Omental fat pad (tissue), 4 donors: ENCODE measurements at places on chromosomes 3 and 15. TPM values are rescaled to one million over a fixed set of nuclear protein-coding genes. Genes with fewer than 3 reads are reported as not detected.

GRCh38 chr3:134486577-134487041 is 752 bp downstream of the CEP63 start:
- DNase-seq, result no peak

DNA sequence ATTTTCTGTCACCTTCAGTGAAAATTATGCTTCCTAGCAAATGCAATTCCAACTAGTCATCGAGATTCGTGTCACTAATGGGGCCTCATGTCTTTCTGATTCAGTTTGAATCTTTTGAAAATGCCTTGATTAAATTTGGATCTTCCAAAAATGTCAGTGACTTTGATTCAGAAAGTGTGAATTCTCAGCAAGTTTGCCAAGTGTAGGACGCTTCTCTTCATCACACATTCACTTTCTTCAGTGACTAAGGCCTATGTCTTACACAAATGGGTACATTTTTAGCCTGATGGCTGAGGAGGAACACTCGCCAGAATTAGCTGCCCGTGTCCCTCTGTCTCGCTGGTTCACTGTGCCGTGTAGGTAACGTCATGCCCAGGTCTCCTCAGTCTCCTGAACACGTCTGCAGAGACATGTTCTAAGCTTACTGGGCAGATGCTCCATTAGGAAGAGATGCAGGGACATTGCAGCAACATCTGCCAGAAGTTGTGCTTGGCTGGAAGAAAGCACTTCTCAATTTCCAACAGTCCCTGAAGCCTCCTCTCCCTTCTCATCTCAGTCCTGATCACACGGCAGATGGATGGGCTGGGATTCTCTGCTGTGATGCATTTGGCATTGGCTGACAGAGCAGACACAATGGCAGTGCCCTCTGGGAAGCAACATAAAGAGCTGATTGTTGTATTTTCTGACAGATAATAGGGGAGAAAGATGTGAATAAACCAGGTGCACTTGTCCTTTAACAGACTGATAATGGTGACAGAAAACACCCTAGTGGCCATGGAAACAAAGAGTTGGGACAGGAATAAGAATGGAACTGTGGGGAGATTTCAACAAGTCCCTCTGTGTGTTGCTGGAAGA is 29.1 kb upstream of the LYZL4 start:
- DNase-seq, result no peak

DNA sequence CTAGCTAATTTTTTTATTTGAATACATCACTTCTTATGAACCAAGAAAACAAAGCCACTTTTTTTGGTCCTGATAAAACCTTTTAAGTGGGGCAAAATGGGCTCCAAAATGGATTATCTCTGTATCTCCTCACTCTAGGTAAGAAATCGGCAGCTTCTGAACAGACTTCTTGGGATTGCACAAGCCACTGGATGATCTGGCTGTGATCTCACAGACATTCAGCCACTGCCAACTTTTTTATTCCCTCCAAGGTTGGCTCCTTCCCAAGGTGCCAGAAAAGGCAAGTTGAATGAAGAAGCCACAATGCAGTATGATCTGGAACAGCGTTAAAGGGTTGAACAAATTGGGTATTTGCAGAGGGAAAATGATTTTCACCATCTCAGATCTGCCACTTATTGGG is 73.2 kb downstream of the PRICKLE2 start:
- DNase-seq, result no peak

DNA sequence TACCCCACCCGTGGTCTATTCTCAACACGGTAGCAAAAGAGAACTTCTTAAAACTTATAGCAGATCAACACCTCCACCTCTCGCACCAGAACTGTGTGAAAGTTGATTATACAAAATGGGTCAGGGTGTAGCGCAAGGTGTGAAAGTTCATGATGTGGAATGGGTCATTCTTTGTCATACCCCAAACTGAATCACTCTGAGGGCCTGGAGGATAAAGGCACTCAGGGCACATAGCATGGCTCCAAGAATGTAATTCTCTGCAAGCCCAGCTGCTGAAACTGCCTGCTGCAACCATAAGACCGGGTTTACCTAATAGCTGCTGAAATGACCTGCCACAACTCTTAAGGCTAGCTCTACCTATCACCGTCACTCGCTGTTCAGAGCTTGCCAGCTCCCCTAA is 70.0 kb downstream of the FOXP1 start:
- DNase-seq, result no peak

- DNase-seq, result no peak
Observed at GRCh38 chr3:189714991-189715961, 84.1 kb downstream of the TP63 start.

GRCh38 chr3:179076243-179077027 is 4.8 kb upstream of the ZMAT3 start:
- no peak for DNase-seq

- no peak for DNase-seq
Observed at GRCh38 chr3:10015461-10015904, 10.8 kb upstream of the FANCD2 start.

The GPR62 gene
- total RNA-seq, result 0.24 TPM

The ZPLD1 gene
- total RNA-seq, result not detected

DNA sequence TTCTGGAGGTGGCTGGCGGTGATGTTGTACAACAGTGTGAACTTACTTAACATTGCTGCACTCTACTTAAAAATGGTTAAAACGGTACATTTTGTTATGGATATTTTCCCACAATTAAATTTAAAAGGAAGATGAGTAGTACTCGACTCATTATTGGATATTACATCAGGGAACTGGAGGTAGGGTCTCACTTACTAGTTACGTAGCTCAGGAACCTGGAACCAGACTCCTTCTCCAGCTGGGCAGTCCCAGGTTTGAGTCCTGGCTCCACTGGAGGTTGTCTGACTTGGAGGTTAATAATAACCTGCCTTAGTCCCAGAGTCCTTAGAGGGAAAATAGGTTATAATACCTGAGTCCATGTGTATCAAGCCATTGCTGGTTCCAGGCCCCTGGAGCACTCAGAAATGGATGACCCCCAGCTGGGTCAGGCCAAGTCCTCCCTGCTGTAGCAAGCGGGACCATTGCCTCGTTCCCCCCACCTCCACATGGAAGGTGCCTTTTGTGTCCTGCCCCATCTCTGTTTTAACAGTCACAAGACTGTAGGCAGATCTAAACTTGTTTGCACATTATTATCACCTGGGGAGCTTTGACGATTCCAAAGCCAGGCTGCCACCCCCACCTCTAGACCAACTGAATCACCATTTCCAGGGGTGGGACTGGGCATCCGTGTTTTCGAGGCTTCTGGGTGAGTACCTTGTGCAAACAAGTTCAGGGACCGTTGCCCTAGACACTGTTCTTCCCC is 126.6 kb downstream of the IGF1R start:
- DNase-seq, result no peak

DNA sequence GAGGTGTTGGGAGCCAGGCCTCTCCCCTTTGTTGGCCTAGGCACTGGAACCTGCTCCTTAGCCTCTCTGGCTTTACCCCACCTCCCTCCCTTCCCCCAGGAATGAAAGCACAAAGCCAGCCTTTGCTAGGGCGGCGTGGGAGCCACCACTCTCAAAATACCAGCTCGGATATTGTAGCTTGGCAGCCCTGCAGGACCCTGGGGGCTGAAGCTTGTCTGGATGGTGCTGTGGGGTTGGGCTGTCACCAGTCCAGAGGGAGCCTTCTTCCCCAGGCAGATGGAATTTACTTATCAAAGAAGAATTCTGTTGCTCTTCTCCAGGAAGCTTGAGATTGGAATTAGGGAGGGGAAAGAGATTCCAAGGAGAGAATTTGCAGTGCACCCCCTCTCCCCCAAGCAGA is 14.9 kb upstream of the GRM2 start:
- no peak for DNase-seq

DNA sequence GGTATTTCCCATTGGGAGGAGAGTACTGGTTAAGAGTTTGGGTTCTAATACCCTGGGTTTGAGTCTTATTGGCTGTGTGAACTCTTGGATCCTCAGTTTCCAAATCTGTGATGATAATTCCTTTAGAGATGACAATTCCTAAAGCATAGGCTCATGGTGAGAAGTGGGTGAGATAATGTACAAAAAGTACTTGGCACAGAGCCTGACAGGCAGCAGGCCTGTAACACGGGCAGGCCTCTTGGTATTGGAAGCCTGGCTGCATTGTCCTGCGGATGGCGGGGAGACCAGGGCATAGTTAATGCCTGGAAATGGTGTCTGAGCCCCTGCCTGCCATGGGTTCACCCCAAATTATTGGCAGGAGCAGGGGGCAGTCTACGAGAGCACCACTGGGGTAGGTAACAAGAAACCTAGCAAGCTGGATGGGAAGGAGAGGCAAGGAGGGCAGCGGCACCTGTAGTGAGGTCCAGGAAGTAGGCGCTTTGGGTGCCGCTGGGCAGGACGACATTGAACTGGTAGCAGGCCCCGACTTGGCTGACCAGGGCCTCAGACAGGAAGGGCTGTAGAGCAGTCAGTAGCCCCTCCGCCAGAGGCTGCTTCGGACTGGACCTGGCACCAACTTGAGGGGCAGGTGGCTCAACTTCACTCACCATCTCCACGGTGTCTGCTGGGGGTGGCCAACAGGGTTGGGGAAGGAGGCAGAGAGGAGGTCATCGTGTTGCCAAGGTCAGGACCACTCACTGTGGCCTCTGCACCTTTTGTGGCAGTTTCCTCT is 7.7 kb downstream of the STOML1 start:
- DNase-seq, result no peak

The RASL12 gene
- total RNA-seq, result 4.6 TPM

The ACTRT3 gene
- total RNA-seq, result 4.8 TPM

The DTWD1 gene
- total RNA-seq, result 10.6 TPM

The ZNF621 gene
- 17.5 TPM for total RNA-seq
